ENCODE measurements at places on chromosomes 6 and 20. TPM values are rescaled to one million over a fixed set of nuclear protein-coding genes. Genes with fewer than 3 reads are reported as not detected.

Gene MEI4
- 4.1 TPM for total RNA-seq

Gene TRIM10
- total RNA-seq = not detected

Gene MCHR2
- not detected for total RNA-seq

Gene INSM1
- total RNA-seq = not detected

Gene RAET1G
- 2.0 TPM for total RNA-seq

Gene BAK1
- 2.3 TPM for total RNA-seq

Gene BNIP5
- total RNA-seq = not detected

Gene EYA4
- total RNA-seq = 3.3 TPM

Gene ULBP1
- not detected for total RNA-seq

Gene PRSS16
- total RNA-seq = 28.9 TPM

Gene ADGRG6
- 9.5 TPM for total RNA-seq

Gene TOP1
- 31.3 TPM for total RNA-seq

Gene ARFGEF2
- total RNA-seq = 98.9 TPM

Gene BPI
- not detected for total RNA-seq

Gene TMEM74B
- 0.63 TPM for total RNA-seq

Gene ULBP2
- 0.78 TPM for total RNA-seq

Gene FAM210B
- total RNA-seq = 41.5 TPM

Gene PPP1R3G
- 0.98 TPM for total RNA-seq

Gene TFAP2A
- not detected for total RNA-seq

Gene RGS17
- 1.2 TPM for total RNA-seq

Gene TMEM244
- total RNA-seq = not detected

Gene SYCP2
- 6.9 TPM for total RNA-seq

Gene MAS1L
- not detected for total RNA-seq

Gene ZKSCAN8
- total RNA-seq = 25.6 TPM

Gene COL10A1
- 0.78 TPM for total RNA-seq

Gene PTPRA
- 110 TPM for total RNA-seq

Gene HLA-DPA1
- total RNA-seq = 172 TPM

Gene CGAS
- total RNA-seq = 6.2 TPM

Gene ITPR3
- total RNA-seq = 77.8 TPM

Gene ADGRF5
- total RNA-seq = 85.3 TPM

Gene TTK
- total RNA-seq = 1.9 TPM

Gene ENPP3
- total RNA-seq = 0.29 TPM

Gene HRH3
- not detected for total RNA-seq

Gene BMP6
- 2.7 TPM for total RNA-seq

Gene PTK7
- 57.1 TPM for total RNA-seq

Gene PREX1
- 16.8 TPM for total RNA-seq

Gene C6orf163
- 7.8 TPM for total RNA-seq

Gene SAMD3
- not detected for total RNA-seq

Gene ZBTB12
- 1.2 TPM for total RNA-seq

Gene STMND1
- not detected for total RNA-seq

Gene CFAP61
- total RNA-seq = 1.6 TPM

Gene RIMS1
- 0.34 TPM for total RNA-seq

Gene IL17F
- total RNA-seq = not detected

Gene PRDM13
- total RNA-seq = not detected

Gene COL9A1
- not detected for total RNA-seq

Gene FBXL4
- total RNA-seq = 49.9 TPM

Gene ASIP
- total RNA-seq = not detected

Gene RIPPLY2
- not detected for total RNA-seq

Gene TCF15
- total RNA-seq = not detected
